NCI-H2107 (cell line): ENCODE measurements at places on chromosomes 3 and 15.
A peak's percentile ranks its signal among the peaks of the same experiment; 100 is the strongest.

GRCh38 chr3:3053974-3054373, 56.2 kb downstream of the IL5RA start:
- no peak for DNase-seq

DNA sequence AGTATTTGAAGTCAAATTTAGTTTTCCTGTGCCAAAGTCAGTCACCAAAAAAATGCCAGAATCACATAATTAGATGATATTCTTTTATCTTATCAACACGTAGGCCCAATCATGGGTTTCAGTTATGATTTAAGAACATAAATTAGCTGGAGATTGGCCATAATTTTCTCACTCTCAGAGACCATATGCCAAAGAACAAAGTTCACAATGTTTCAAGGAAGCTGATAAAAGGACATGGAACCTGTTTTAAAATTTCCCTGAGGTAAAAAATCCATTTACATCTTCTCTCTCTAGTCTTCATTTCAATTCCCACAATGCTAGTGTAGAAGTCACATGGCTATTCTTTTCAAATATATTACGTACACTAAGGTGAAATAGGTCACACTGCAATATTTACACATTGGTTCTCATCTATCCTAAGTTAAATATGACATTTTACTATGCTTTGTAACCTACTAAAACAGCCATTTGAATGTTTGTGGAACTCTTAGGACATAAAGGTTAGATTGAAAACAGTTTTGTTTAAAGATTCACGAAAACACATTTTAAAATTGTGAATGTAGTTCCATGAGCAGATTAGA, 42.7 kb upstream of the DCUN1D1 start:
- no peak for DNase-seq

DNA sequence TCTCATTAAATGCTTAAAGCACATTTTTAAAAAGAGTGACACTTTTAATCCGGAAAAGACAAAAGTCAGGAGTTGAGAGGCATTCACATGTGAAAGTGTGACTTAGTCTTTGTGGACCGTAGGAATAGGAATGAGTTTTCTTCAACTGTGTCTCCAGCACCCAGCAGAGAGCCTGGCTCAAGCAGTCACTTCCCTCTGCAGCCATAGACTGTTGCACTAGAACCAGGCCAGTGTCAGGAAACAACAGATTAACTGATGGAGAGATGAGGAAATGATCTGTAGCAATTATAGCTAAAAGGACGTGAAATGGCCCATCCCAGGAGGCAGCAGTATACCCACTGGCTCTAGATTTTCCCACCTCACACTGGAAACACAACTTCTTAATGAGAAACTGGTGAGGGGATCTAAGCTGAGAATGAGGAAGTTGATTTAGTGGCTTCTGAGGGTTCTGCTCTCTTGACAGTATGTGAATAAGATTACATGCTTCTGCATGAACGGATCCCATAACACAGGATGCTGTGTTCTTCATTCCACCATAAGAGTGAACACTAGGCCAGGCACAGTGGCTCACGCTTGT, 19.8 kb downstream of the CFAP92 start:
- no peak for DNase-seq

- no peak for DNase-seq
Observed at GRCh38 chr15:78067328-78068228, 9.9 kb downstream of the TBC1D2B start.

- DNase-seq, result no peak
Observed at GRCh38 chr3:155372281-155372680, 78.8 kb upstream of the STRIT1 start.

DNA sequence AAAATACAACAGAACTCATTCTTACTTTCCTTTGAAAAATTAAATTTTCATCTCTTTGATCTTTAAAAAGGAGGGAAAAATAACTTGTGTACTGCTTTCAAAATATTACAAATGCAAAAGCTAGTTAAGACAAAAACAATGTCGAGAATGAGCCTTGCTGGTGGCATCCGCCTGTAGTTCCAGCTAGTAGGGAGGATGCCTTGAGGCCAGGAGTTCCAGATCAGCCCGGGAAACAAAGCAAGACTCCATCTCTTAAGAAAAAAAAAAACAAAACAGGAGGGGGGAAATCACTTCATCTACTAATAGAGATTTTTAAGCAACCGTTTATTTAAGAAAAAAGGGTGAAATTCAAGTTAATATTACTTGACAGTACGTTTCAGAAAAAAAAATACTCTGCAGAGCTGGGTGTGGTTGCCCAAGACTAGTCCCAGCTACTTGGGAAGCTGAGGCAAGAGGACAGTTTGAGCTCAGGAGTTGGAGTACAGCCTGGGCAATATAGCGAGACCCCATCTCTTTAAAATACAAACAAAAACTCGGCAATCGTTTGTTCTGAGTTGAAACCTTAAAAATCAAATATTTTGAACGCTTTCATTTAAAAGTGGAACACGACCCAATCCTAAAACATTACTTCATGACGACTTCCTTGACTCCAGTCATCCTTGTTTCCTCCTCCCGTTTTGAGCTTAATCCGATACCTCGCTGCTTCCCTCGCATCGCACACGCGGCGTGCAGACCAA, 1.2 kb downstream of the KPNA1 start:
- DNase-seq, result peak; percentile 13

DNA sequence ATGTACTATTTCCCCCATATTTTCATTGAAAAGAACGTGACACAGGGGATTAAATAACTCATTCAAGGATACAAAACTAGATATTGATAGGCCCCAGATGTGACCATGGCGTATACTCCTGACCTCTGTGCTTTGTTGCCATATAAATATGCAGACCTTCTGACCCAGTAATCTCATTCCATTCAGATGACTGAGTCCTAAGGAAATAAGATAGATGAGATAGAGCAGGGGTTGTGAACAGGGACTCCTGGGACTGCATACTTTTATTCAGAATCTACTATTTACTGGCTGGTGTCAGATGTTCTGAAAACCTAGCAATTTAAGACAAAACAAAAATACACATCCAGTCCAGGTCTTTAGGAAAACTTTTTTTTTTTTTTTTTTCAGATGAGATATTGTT, 139.2 kb upstream of the MANF start:
- no peak for DNase-seq

DNA sequence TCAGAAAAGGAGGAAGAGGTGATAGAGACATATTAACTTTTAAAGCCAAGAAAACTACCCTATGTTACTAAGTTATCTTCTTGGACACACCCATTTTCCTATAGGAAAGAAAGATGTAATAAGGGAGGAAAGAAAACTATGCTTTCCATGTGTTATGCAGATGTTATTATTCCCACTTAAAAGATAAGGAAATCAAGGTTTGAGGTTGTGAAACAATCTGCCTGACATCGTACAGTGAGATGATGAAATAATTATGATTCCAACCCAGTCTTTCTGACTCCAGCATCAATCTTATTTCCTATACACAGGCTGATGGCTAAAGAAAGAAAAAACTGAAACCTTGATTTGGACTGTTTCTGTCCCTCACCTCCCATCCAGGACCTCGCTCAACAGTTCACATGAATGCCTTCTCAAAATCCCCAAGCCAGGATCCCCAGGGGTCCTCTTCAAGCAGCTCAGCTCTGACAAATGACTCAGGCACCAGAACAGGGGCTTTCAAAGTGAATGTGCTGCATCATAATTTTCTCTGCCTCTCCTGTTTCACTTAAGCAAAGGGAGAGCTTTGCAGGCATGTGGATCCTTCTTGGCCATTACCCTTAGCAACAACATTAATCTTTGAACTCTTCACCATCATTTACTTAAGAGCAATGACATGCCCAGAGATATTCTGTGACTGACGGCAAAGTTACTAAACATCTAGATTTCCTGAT, 12.4 kb upstream of the EID1 start:
- DNase-seq, result no peak

DNA sequence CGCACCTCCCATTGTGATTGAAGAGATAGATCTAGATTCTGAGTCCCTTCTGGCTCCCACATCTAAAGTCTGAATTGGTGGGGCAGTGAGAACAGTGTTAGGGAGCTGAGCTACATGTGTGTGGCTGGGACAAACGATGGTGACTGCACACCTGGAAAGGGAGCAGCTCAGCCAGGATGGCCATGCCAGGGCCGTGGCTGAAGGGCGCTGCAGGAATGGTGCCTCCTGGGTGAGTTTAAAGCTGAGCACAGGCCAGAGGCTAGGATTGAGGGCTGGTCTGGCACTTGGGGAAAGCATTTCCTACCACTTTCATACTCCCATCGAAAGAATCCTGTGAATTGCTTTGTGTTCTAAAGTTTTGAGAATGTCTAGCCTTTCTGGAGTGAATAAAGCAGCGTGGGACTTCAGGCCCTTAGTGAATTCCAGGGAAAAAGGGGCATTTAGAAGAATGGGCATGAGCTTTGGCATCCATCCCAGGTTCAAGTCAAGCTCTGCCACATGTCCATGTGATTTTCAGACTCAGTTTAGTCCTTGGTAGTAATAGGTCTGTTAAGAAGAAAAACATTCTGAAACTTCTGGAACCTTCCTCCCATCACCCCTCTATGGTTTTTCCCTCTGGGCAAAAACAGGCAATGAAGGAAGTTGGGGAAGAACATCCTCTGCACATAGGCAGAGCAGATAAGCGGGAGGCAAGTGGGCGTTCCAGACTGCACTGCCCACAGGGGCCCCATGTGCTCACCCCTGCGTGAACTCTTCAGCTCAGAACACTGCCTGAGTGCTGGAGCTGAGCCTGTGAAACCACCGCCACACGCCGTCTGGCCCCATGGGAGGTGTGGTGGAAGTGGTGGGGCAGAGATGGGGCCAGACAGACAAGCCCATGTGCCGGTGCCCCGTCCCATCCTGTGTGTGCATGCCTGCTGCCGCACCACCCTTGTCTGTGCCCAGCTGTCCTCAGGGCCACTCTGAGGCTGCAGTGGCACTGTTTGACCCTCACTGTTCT, 12.9 kb upstream of the CPNE9 start:
- no peak for DNase-seq

DNA sequence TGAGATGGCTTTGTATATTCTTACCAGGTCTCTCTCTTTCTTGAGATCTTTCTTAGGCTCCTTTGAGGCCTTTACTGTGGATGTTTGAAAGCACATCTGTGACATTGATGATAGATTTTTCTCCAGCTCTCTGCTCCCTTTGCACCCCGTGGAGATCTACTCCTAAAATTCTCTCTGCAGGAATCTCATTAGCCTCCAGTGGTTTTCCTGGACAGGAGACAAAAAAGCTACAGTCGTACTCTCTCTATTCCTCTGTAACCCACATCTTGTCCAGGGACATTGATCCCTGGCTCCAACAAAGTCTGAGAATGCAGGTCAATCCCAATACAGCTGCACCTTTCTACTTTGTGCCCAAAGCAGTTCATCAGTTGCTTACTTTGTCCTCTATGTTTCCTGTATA, 68.2 kb downstream of the RBMS3 start:
- DNase-seq, result no peak

DNA sequence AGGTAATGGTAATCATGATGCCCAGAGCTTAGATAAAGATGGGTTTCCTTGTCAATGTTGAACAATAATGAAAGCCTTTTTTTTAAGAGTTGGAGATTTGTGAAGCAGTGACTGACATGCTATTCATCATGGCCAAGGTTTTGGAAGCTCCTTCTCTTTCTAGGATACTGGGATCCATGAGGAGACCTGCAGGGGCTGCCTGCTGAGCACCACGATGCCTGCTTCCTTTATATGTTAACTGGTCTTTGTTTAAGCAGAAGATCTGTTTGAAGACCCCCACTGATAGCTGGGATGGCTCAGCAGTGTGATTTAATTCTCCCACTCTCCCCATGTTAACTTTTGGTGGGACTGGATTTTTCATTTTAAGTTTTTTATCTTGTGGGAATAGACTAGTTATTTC, 15.8 kb downstream of the RBP1 start:
- DNase-seq, result no peak

GRCh38 chr3:31668242-31668641, 135.5 kb downstream of the STT3B start:
- DNase-seq, result no peak

DNA sequence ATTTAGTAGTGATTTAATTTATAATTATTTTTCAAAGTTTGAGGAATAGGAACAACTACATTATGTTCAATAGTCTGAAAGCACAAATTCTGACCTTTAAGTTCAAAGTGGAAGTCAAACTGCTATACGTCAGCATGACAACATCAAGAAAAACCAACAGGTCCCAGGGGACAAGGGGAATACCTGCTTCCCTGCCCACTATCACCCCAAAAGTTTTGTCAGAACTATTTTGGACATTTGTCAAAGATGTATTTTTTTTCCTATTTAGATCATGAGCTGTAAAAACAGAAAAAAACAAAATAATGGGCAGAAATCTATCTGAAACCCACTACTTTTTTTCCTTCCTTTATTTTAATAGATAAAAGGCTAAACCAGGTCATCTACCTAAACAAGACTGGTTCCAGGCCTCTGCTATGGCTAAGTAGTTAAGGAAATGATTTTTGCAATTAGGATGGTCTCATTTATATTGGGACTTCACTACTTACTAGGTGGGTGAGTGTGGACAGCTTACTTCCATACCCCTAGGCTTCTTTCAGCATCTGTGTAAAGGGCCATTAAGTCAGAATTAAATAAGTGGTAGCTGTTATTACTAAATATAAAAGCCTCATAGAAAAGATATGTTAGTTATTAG, 746.3 kb downstream of the FHIT start:
- DNase-seq, result no peak

GRCh38 chr15:25905140-25905539, 42.0 kb upstream of the ATP10A start:
- DNase-seq, result no peak

DNA sequence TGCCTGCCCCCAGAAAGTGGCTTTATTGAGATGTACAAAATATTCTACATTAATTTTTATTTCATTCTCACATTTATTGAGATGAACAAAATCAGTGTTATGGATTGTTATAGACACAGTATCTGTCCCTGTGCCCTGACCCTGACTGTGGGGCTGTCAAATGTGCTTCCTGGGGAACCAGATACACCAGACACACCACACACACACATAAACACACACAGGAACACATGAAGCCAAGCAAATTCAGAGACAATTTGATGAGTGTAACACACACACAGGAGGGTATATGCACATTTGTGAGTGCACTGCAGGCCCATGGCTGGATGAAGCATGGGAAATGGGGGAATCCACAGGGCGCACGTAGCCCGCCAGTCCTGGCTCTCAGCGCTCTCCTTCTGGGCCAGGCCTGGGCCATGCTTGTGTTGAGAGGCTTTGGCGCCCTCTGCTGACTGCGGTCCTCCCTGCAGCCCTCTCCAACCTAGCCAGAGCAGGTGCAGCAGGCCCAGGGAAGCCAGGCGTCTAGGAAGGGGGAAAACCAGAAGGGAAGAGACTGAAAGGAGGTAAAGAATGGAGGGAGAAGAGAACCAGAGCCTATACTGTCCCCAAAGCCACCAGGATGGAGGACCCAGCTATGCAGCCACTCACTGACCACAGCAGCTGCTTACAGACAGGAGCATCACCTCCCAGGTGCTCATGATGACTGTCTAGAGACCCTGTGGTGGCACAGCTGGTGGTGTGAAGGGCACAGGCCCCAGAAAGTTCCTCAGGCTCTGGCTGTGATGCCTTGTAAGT, 18.0 kb upstream of the LOXL1 start:
- peak; percentile 24 for DNase-seq

DNA sequence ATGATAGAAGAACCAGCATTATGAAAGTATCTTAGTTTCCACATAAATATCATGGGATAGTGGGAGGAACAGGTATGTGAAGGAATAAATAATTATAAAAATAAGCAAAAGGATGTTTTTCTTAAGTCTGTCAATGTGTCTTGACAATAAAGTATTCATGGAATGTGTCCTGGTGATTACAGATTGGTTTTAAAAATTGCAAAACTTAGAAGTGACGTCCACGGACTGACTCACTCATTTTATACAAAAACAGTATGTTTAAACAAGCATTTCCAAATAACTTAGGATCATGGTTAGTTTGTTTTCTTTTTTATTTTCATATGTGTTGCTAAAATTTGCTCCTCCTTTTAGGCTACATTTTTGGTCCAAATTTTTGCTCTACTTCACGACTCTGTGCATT, 687.0 kb upstream of the NECTIN3 start:
- no peak for DNase-seq
